NCI-H524 (cell line): ENCODE measurements at places on chromosomes 5 and 9.

DNA sequence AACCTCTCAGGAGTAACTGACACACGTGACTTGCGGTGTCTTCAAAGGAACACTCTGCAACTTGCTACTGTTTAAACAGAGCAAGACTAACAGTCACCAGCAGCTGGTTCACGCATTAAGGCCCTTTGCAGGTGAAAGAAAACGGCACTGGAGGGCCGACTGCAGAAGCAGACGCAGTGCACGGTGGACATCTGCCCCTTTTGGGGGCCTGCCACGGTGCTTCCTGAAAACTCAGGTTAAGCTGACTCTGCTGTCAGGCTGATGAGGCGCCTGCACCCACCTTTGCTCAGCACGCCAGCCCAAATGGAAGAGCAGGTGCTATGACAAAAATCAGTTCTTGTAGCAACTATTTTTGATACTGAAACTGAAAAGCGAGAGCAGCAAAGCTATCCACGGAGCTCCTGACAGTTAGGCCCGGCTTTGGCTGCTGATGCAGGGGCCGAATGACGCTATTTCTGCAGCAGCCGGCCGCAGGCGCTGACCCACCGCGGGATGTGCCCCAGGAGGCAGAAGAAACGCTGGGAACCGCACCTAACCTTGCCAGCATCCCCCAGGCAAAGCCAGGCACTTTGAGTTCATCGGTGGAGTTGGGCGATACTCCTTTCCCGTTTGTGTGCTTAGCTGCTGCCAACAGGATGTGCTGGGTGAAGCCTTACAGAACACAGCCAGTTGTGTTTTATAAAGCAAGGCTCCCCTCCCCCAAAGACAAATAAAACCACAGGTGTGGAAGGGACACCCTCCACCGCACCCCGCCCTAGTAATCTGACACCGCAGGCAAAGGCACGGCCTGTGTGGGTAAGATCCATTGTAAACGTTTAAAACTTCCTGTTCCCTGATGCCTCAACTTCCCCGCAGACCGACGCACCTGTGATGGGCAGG is 21.1 kb upstream of the TERT start:
- DNase-seq, result peak; percentile 49

DNA sequence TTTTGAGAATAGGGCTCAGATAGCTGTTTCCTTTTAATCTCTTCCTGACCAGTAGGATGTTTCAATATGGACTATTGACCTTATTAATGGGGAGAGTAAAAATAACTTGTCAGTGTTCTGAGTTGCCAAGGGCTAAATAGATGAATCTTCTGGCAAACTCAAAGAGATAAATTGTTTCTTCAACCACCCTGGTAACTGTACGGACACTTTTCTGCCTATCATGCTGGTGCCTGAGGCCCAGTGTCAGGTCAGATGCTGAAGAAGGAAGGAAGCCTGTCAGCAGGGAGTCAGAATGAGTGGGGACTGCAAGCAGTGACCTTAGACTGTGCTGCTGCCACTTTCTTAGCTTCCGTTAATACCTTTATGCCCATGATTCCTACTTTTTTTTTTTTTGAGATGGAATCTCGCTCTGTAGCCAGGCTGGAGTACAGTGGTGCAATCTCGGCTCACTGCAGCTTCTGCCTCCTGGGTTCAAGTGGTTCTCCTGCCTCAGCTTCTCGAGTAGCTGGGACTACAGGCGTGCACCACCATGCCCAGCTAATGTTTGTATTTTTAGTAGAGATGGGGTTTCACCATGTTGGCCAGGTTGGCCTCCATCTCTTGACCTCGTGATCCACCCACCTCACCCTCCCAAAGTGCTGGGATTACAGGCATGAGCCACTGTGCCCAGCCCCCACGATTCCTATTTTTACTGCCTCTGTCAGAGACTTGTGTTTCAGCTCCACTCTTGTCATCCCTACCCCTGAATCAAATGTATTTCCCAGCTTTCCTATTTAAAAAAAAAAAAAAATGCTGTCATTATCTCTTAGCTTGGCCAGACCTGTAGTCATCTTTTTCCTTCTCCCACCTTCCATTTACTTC is 33.7 kb downstream of the TGFBR1 start:
- DNase-seq, result no peak

DNA sequence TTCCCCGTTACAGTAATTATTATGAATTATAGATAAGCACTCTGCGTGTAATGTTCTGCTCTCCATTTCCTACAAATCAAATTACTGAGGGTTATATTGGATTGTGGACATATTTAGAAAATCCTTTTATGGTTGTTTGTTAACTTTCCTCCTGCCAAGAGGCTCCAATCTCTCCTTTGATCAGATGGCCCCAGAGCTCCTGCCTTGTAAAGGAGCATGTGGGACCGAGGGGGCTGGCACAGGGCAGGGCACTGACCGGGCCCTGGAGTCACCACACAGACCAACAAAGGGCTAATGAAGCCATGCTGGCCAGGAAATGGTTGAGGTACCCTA is 415.9 kb downstream of the EFNA5 start:
- DNase-seq, result no peak

- no peak for DNase-seq
These were observed 163.8 kb upstream of the SLC28A3 start for GRCh38 chr9:84504360-84504759.

- DNase-seq, result no peak
These were observed 77.3 kb downstream of the PALM2AKAP2 start for GRCh38 chr9:109857336-109857735.

DNA sequence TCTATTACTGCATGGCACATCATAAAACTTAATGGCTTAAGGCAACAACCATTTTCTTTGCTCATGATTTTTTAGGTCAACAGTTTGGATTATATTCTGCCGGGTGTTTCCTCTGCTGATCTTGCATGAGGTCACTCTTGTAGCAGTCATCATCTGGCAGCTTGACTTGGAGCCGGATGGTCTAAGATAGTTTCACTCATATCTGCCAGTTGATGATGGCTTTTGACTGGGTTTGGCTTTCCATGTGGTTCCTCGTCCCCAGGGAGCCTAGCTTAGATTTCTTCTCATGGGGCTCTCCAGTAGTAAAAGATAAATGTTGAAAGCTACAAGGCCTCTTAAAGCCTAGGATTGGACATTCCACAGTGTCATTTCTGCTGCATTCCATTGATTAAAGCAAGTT is 27.4 kb downstream of the LNPEP start:
- DNase-seq, result no peak

- no peak for DNase-seq
These were observed 45.1 kb downstream of the PDE8B start for GRCh38 chr5:77255617-77256016.
